ENCODE measurements at places on chromosomes 13 and 19.

- ATAC-seq = no peak
These were observed 67.0 kb upstream of the SERP2 start for GRCh38 chr13:44306371-44307192.

DNA sequence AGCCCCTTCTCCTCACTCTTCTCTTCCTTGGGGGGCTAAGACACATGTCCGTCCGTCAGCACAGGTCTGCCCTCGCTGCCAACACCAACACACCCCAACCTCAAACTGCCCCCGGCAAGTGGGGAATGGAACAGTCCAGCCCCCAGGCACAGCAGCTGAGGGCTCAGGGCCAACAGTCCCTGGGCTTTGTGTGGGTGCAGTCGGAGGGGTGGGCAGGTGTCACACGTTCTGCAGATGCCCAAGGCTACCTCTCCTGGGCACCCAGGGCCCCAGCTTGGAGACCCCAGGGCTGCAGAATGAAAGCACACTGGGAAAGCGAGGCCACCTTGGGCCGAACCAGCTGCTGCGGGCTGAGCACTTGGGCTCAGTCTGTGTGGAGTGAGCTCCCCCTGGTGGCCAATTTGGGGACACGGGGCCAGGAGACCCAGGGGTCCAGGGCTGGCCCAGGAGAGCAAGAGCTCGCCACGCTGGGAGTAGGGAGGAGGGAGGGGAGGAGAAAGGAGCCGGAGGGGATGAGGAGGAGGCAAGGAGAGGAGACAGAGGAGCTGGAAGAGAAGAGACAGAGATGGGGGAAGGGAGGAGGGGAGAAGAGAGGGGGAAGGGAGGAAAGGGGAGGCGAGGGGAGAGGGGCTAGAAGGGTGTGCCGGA, 14.0 kb upstream of the ATP8B3 start:
- peak; percentile 84 for ATAC-seq

DNA sequence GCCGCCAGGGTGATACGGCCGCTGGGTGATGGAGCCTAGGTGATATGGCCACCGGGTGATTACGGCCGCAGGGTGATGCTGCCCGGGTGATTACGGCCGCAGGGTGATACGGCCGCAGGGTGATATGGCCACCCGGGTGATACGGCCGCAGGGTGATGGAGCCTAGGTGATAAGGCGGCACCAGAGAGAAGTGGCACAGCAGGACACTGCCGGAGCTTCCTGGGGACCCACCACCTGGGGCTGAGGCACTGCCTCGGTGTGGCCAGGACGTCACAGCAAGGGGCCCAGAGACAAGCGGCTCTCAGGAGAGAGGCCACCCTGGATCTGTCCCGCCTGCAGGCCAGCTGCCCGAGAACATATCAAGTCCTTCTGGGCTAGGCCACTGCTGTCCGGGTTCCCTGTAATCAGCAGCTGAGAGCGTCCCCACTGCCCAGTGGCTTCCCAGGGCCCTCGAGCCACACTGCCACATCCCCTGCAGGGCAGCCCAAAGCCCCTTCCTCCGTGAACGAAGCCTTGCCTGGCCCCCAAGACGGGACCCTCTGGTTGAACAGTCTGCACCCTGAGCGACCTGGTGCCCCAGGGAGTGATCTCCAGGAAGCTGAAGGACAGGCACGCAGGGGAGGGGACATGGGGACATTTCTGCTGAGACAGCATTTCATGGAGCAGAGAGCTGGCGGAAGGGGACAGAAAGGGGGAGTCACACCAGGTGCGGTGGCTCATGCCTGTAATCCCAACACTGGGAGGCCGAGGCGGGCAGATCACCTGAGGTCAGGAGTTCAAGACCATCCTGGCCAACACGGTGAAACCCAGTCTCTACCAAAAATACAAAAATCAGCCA, 22.1 kb downstream of the ZNF787 start:
- no peak for ATAC-seq

- ATAC-seq = peak; percentile 77
These were observed at the start of gene ZNF616 for GRCh38 chr19:52139252-52140031. TSS of gene ZNF616 (minus strand) at chr19:52139938. CDS start at chr19:52130512, 9,426 bp downstream.

GRCh38 chr19:33865306-33865705, 68.6 kb downstream of the KCTD15 start:
- no peak for ATAC-seq

- ATAC-seq = no peak
These were observed 88.8 kb downstream of the ENOX1 start for GRCh38 chr13:43698009-43698408.

GRCh38 chr19:7652061-7652641, 15.2 kb downstream of the STXBP2 start:
- ATAC-seq = peak; percentile 80

GRCh38 chr19:57689750-57690149, 8.0 kb downstream of the ZNF551 start:
- ATAC-seq = no peak

DNA sequence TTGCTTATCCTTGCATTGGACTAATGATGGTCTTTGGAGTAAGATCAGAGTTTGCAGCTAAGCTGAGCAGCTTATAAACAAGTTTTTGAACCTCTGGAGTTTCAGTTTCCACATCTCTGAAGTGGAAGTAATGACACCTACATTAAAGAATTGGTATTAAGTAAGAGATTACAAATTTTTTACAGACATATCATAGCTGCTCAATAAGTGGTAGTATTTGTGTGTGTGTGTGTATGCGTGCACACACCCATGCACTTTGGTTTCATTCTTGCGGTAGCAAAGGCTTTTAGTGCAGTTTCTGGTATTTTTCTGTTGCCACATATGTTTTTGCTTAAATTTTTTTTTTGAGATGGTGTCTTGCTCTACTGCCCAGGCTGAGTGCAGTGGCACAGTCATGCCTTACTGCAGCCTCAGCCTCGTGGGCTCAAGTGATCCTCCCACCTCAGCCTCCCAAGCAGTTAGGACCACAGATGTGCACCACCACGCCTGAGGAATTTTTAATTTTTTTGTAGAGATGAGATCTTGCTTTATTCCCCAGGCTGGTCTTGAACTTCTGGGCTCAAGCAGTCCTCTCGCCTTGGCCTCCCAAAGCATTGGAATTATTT, 4.5 kb downstream of the NAA16 start:
- ATAC-seq = peak; percentile 11

DNA sequence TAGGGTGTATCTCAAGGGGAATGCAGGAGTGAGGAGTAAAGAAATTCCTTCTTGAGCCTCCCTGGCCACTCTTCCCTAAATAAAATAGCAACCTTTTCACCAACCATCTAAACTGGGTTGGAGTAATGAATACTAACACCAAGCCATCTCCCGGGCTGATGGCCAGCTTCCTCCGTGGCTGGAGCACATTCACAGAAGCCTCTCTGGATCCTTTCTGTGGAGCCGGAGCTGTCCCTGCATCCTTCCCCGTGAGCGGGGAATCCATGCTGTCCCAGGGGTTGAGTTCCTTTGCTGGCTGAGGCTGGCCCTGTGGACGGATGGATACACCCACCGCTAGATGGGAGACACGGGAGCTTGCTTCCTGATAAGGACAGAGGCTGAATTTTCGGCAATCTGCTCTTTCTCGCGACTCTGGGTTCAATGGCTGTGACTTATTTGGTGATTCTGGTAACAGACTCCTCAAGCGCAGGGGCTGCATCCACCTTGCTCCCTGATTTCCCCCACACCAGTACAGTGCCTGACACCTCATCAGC, 370.3 kb downstream of the ZNF536 start:
- ATAC-seq = no peak

GRCh38 chr19:1777149-1777548, 23.8 kb downstream of the ONECUT3 start:
- ATAC-seq = no peak

DNA sequence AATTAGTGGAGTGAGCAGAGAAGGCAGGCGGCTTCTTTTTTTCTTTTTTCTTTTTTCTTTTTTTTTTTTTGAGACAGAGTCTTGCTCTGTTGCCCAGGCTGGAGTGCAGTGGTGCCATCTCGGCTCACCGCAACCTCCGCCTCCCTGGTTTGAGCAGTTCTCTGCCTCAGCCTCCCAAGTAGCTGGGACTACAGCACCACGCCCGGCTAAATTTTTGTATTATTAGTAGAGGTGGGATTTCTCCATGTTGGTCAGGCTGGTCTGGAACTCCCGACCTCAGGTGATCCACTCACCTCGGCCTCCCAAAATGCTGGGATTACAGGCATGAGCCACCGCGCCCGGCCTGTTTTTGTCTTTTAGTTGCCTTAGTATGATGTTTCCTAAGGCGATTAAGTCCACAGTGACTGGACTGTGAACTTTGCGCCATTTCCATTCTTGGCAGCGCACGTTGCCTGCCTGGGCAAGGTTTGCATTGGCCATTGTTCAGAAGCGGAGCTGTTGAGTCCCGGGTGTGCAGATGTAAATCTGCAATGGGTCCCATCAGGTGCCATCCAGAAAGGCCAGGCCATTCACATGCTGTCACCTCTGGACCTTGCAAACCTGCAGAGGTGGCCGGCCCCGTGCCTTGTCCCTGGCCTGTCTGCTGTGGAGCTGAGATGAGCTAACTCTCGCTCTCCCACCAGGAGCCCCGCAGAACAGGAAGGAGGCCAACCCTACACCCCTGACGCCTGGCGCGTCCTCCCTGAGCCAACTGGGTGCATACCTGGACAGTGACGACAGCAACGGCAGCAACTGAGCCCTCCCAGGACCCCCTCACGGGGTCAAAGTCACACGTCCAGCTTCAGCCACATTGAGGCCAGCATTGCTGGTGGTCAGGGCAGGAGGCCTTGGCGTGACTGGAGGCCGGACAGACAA, 10.9 kb upstream of the SHD start:
- ATAC-seq = peak; percentile 6

DNA sequence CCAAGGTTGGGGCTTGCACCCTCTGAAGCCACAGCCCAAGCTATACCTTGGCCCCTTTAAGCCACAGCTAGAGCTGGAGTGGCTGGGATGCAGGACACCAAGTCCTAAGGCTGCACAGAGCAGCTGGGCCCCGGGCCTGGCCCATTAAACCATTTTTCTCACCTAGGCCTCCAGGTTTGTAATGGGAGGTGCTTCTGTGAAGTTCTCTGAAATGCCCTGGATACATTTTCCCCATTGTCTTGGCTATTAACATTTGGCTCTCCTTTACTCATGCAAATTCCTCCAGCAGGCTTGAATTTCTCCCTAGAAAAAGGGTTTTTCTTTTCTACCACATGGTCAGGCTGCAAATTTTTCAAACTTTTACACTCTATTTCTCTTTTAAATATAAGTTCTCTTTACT, 93.8 kb upstream of the FGF14 start:
- ATAC-seq = no peak

DNA sequence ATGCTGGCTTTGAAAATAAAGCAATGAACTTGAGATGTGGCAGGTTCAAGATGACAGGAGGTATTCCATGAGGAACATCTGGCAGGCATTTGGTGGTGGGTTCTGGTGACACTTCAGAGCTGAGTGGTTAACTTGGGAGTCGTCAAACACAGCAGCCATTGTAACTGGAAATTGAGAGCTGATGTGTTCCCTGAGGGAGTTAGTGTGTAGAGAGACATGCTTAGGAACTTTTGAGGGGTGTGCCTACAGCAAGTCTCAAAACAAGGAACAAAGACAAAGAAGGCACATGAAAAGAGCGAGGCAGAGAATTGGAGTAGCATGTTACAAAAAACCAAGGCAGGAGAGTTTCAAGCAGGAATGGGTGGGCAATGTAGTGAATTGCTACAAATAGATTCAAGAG, 53.9 kb upstream of the KL start:
- ATAC-seq = no peak

DNA sequence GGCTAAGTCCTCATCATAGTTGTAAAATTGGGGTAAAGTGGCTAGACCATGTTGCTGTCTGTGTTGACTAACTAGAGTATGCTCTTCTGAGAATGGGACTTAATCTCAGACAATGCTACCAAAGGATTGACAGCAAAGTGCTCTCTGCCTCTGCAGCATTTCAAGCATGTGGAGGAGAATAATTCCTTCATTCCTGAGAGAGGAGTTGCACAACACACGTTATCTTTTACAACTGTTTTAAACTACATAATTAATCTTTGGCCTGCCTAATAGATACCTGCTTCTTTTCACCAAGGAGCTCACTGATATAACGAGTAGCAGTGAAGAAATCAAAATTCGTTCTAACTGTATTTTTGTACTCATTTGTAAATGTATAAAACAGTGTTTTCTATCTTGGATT, 2172.2 kb downstream of the PCDH9 start:
- no peak for ATAC-seq
